Thymus (tissue), 14 donors: ENCODE measurements at places on chromosomes 12 and 14.

GRCh38 chr14:95257521-95257920 lies 62.2 kb downstream of the CLMN start:
- no peak for DNase-seq

- no peak for DNase-seq
These were observed 11.4 kb downstream of the MGST1 start for GRCh38 chr12:16358878-16359277.

- no peak for DNase-seq
These were observed 60.3 kb upstream of the KCNMB4 start for GRCh38 chr12:70305794-70306193.

- DNase-seq, result no peak
These were observed 559 bp upstream of the LMBR1L start for GRCh38 chr12:49111206-49111605.
